ENCODE measurements at places on chromosomes 6 and 20. TPM values are rescaled to one million over a fixed set of nuclear protein-coding genes. Genes with fewer than 3 reads are reported as not detected.

- DNase-seq: no peak
These were observed 17.1 kb upstream of the ADRM1 start for GRCh38 chr20:62285722-62286121.

Gene PHACTR1
- 26.2 TPM for total RNA-seq

DNA sequence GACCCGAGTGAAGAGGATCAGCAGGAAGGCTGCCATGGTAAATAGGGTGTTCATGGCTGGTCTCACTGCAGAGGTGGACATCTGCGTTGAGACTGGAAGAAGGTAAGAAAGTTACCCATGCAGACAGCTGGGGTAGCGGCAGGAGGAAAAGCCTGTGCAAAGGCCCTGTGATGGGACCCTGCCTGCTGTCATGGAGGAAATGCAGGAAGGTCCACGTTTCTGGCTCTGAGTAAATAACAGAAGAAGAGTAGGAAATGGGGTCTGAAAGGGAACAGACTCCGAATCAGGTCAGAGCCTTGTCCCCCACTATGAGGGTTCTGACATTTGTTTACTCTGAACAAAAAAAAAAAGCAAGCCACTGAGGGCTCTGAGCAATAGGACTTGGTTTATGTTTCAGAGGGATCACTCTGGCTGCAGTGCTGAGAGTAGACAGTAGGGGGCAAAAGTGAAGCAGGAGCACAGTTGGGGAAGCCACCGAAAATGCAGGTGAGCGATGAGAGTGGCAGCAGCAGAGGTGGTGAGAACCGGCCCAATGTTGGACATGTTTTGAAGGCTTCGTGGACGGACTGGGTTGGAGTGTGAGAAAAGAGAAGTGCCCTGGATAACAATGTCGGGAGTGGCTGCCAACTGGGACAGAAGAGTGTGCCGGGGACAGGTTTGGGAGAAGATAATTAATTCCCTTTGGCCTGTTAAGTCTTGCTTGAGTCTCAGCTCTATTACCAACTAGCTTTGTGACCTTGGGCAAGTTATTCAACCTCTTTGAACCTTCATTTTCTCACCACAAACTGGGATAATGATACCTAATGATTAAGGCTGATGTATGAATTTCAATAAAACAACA is 57.9 kb upstream of the MAP7 start:
- no peak for DNase-seq

- DNase-seq: no peak
These were observed 96.3 kb downstream of the RFPL4B start for GRCh38 chr6:112443179-112444065.

DNA sequence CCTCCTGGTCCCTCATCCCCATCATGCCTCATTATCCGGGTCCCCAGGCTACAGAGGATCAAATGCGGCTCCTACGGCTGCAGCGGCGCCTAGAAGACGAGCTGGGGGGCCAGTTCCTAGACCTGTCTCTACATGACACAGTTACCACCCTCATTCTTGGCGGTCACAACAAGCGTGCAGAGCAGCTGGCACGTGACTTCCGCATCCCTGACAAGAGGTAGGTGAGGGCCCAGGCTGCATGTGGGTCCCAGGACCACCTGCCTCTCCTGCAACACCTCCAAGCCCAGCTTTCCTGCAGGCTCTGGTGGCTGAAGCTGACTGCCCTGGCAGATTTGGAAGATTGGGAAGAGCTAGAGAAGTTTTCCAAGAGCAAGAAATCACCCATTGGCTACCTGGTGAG is 8.2 kb upstream of the PTPRA start:
- DNase-seq: no peak

DNA sequence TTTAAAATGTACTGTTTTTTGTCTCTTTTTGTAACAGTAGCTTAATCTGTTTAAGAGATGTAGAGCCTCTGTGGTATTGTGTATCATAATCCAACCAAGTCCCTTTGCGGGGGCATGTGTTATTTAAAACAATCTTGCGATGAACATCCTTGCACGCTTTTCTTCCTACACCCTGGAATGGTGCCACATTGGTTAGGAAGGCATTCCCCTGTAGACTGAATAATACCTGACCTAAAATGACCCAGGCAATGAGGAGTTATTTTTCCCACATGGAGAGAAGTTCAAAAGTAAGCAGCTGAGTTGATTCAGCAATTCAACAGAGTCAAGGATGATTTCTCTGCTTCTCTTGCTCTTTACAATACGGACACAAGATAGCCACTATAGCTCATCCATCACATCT is 142.0 kb upstream of the PMEPA1 start:
- DNase-seq: no peak

- DNase-seq: no peak
These were observed 460.9 kb upstream of the KHDRBS2 start for GRCh38 chr6:62746968-62747367.

DNA sequence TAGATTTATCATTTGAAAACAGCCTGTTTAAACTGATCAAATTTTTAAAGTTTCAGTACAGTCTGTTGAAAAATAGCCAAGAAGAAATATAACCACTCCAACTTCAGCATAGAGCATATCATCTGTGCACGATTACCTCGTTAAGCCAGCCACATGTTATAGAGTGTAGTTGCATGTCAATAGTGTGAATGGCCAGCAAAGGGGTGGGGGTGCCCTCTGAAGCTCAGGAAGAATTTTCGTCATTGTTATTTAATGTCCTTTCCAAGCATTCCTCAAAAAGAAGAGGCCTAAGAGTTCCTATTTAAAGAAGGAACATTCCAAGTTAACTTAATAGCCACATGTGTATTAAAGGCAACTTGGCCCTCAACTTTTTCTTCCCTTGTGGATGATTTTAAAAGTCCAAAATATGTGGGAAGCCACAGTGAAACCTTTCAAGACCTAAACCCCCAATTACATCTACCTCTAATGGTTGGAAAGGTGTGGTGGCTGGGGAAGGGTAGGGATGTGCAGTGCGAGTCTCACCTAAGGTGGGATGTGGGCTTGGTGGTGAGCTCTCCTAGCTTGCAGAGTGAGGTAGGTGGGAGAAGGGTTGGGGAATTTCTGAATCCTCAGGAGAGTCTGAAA is 1.8 kb upstream of the CCN2 start:
- no peak for DNase-seq

Gene DSP
- total RNA-seq: 241 TPM

GRCh38 chr20:36399147-36399968 is 93.2 kb downstream of the DLGAP4 start:
- no peak for DNase-seq

- no peak for DNase-seq
These were observed 253.2 kb downstream of the SOX4 start for GRCh38 chr6:21846541-21847451.

DNA sequence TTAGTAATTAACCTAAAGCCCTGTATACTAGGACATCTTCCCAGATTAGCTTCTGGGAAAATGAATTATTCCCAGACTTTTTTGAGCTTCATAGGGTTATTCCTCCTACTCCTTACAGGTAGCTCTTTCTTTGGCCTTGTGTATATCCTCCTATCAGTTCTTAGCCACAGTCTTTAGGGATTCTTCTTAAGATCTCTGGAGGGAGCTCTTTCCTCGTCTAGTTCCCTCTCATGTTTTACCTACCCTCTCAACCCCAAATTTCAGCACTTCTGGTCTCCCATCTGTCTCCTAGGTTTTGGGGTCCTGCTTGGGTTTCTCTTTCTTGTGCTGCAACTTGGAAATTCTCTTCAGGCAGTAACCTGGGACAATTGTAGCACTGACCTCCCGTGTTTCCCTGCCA is 46.4 kb upstream of the SLC35B3 start:
- DNase-seq: no peak

GRCh38 chr6:107819217-107819616 is 4.9 kb downstream of the SCML4 start:
- DNase-seq: no peak

GRCh38 chr6:49849213-49849907 is 17.0 kb downstream of the CRISP1 start:
- DNase-seq: no peak

Gene PXDC1
- total RNA-seq: 31.7 TPM

DNA sequence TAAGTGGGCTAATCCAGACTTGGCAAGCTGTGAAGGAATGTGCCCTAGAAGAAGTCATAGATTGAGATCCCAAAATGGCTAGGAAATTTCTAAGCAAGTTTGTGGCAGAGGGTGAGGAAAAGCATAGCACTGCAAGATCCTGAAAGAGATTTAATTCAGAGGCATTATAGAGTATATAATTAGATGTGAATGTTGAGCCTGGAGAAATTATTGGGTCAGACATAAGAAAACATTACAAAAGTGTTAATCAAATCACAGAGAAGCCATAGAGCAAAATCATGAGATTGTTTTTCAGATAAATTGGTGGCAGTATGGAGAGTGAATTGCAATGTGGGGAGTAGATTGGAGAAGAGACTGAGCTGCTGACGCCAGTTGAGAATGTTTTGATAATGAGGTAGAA is 90.0 kb downstream of the CD2AP start:
- DNase-seq: no peak

DNA sequence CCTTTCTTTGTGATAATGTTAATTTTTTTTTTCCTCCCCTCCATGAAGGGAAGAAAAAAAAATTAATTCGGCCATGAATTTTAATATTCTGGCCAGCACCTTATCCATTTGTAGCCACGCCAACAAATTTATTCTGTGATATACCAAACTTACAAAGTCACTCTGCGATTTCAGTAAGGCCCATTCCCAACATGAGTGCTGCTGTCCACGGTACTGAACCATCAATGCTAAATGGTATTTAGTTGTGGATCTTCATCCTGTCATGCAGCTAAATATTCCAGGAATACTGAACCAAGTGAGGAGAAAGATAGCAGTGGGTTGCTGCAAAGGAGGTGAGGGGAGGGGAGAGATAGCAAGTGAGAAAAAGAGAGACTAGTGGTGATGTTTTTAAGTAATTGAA is 19.5 kb upstream of the RSPH4A start:
- no peak for DNase-seq

Gene TUBB2B
- 1.2 TPM for total RNA-seq

- no peak for DNase-seq
These were observed 469.5 kb downstream of the QKI start for GRCh38 chr6:163883984-163884383.

DNA sequence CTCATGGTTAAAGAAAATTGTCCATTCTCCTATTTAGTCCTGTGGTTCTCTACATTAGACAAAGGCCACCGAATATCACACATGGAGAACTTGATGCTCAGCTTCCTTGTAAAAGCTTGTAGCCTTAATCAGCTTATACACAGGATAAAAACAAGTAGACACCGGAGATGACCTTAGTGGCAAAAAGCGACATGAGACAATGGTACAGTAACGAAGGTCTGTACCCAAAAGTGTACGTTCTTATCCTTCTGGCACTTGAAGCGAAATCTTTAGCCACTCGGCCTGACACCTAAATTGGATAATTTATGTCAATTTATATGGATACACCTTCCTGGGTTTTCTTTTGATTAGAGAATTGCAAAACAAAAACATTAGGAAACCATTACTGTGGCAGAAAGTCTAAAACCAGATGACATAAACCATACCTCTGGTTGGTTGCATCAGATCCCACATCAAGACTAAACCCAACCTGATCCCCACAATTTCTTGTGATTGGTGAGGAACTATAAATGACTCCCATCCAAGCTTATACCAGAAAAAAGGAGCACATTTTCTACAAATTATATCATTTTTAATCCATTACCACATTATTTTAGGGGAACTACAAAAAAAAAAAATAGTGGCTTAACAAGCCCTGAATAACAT is 6.1 kb downstream of the RBM39 start:
- DNase-seq: no peak

- DNase-seq: no peak
These were observed 135.5 kb downstream of the CLIC5 start for GRCh38 chr6:45880159-45880558.

Gene BANF2
- total RNA-seq: not detected

GRCh38 chr20:57900226-57900905 is 190.6 kb upstream of the PMEPA1 start:
- DNase-seq: peak; percentile 56

DNA sequence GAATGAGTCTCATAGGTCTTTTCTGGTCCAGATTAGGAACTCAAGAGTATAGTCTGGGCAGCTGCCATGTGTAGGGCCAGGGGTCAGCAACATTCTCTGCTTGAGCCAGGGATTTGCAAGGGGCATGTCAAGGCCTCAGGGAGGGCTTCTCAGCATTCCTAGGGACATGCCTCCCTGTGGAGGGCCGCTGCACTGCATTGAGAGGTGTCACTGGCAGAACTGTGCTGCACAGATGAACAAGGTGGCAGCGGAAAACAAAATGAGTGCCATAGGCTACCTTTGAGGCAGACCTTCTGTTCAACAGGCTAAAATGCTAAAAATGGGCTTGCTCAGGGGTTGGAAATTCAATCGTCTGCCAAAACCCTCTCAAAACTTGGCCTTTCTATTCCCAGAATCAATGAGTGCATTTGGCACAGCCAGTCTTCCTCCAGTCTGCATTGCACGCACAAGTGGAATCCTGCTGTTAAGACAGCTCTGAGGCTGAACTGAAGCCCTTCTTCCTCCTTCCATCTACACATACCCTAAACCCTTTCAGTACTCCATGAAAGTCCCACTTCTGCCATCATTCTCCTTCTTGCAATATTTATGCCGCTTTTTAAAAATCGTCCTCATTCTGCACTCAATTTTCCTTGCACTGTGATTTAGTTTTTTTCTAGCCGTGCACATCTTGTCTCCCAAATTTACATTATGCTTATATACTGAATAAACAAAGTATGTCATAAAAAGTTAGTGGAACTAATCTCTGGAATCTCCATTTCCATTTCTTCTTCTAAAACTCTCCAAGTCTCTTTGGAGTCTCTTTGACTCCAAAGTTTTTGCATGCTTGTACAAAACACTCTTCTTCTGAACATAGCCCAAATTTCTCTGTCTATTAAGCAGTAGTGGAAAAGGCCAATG is 51.7 kb downstream of the SLC26A8 start:
- no peak for DNase-seq

- no peak for DNase-seq
These were observed 54.1 kb downstream of the BPIFB1 start for GRCh38 chr20:33337119-33337518.

GRCh38 chr20:6381887-6382286 is 259.1 kb upstream of the FERMT1 start:
- DNase-seq: no peak

- no peak for DNase-seq
These were observed 125.3 kb downstream of the ATXN1 start for GRCh38 chr6:16635810-16636602.

Gene TP53RK
- 6.4 TPM for total RNA-seq

DNA sequence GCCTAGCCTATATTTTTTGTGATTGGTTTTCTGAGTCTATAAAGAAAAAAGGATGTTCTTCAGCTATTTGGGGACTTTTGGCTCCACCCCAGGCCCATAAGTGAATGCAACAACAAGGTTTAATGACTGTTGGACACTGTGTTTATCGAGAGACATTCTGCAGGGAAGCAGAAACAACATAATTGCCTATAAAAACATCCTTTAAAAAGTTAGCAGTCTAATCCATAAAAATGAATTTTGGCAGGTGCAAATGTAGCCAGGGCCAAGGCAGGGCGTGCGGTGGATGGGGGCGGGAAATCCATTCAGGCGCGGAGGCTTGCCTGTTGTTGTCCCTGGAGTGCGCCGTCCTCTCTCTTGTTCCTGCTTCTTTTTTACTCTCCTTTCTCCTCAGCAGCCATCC is 99.3 kb downstream of the PAX1 start:
- no peak for DNase-seq
